CD4-positive, alpha-beta T cell treated with Interleukin-4 for 1 hour (primary cell): ENCODE measurements at places on chromosomes 11 and 22.
A peak's percentile ranks its signal among the peaks of the same experiment; 100 is the strongest.

DNA sequence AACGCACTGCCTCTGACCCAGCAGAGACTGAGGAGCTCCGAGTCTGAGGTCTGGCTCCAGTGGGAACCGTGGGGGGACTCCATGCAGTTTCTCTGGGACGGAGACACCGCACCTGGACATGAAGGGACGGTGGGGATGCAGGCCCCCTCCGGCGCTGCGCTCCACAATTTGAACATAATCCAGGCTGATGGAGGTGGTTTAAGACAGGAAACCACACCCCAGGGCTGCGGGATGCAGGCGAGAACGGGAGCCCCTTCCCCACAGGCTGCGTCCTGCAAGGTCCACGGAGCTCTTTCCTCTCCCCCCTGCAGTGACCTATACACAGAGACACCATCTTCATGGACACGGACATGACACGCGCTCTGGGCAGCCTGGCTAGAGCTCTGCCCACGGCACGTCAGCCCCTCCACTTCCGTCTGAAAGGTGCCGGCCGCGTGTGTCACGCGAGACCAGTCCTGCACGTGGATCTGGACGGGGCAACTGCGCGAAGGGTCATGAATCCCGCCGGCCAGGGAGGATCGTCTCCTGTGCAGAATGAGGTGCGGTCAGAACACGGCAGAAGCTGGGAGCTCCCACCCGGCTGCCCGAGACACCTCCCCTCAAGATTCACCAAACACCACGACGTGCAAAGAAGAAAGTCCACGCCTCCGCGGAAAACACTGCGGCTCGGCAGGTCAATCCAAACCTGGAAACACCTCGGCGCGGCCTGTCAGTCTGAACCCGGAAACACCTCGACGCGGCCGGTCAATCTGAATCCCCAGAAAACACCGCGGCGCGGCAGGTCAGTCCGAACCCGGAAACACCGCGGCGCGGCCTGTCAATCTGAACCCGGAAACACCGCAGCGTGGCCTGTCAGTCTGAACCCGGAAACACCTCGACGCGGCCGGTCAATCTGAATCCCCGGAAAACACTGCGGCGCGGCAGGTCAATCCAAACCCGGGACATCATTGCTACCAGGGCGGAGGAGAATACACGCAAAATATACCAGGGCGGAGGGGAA is 212.4 kb downstream of the BRD1 start:
- DNase-seq: no peak

GRCh38 chr11:67665541-67666302 is 8.7 kb downstream of the ALDH3B2 start:
- DNase-seq: no peak

DNA sequence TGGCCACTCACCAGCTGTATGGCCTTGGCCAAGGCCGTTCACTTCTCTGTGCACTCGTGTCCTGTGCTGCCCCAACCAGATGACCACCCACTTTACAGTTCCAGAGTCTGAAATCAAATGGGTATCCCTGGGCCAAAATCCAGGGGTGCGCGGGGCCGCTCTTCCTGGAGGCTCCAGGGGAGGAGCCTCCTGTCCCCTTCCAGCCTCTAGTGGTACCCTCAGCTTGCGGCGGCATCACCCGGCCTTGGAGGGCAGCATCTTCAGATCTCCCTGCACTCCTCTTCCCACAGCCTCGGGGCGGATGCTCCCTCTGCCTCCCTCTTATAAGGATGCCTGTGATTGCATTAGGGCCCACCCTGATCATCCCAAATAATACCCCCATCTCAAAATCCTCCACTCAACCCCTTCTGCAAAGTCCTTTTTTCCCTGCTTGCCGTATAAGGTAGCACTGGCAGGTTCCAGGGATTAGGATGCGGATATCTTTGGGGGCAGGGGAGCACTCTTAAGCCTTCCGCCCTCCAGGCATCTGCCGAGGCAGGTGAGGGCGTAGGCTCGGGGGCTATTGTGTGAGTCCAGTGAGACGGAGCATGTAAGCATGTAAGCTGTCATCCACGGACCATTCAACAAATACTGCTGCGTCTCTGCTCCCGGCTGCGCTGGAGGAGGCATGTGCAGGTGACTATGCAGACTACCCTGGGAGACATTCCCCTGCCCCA is 24.4 kb upstream of the SHISAL1 start:
- DNase-seq: no peak

DNA sequence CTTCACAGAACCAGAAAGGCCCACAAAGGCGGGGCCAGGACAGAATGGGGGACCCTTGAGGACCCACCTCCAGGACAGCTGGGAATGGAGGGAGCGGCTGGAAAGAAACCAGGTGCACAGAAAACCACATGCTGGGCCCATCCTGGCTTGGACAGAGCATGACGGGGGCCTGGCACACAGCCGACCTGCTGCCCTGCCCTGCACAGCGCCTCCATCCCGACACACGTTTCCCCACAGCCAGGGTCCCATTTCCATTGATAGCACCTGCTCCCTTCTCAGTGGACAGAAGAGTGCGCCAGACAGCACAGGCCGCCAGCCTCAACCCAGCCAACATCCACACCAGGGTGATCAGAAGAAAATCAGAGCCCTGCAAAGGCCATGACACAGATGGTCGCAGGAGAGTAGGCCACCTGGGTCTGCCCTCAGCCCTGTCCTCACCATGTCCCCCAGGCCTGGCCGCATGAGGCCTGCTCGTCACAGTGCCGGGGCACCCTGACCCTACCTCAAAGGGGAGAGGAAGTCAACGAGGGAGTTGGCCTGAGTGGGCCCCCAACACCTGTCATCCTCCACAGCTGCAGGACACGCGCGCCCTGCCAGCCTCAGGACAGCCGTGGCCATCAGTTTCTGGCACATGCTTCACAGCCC is 28.1 kb downstream of the BRD1 start:
- DNase-seq: no peak

DNA sequence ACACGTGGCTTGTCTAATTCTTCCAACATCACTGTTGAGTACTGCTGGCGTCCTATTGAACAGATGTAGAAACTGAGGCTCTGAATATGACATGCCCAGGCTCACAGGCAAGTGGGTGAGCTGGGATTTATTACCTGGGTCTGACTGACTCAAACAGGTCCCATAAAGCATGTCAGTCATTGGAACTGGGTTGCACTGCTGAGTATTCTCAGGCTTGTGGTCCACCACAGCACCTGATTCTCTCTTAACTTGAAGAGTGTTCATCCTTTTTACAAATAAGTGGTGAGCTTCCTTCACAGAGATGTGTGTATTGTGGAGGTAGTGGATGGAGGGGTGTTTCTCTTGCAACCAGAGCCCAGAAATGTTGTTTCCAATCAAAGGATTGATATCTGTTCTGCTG is 44.5 kb downstream of the SC5D start:
- DNase-seq: no peak

DNA sequence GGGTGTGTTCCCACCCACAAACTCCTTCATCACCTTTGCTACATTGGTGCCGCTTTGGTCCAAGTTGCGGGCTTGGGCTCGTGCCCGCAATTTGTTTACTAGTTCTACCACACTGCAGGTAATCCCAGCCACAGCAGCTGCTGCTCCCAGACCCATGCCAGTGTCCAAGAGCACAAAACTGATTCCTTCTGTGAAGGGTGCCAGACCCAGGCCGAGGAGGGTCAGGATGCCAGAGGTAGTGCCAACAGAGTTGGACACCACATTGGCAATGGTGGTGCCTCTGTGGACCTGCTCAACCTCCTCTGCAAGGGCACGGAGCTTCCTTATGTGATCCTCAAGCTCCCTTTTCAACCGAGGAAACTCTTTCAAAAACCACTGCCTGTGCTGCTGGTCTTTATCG is 11.5 kb downstream of the APOL2 start:
- no peak for DNase-seq

DNA sequence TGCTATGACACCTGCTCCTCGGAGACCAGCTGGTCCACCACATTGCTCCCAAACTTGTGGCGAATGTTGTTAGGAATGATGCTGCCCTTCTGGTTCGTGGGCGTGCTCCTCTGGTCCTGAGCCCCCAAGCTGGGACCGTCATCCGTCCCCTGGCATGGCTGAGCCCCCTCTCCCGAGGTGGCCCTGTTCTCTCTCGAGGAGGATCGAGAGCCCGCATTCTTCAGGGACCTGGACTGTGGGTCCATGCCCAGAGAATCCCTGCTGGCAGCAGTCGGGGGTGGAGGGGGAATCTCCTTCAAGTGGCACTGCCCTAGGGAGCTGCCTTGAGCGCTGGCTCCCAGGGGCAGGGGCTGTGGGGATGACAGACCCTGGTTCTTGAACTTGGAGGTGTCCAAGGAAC is 17.4 kb downstream of the TST start:
- DNase-seq: no peak

- no peak for DNase-seq
Observed at GRCh38 chr11:127458561-127458960, 458.0 kb upstream of the KIRREL3 start.

- DNase-seq: no peak
Observed at GRCh38 chr11:34263441-34264091, 94.2 kb downstream of the ABTB2 start.

GRCh38 chr11:129610125-129610524 is 205.5 kb upstream of the TMEM45B start:
- no peak for DNase-seq

DNA sequence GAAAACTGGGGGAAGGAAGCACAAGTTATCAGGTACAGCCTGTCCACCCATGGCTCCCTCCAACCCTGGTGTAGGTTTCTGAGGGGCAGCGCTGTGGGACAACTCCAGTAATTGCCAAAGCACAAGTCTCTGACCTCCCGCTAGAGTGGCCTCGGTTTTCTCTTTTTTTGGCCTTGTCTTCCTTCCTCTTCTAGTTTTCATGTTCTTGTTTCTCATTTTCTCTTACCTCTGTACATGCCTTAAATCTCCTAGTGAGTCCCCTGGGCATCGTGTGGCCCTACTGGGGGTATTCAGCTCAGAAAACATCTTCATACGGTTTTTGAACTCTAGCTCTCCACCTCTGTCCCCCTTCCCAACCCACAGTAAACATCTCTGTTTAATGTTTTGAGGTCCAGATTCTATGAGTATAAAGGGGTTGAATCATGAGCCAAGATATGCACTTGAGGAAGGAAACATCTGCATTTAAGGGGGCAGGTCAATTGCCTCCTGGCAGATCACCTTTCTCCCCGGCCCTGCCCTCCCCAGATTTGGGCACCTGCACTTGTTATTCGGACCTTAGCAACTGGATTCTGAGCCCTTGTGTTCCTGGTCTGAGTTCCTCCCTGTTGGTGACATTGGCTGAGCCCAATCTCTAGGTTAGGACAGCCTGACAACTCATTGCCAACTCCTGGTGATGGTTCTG is 8.4 kb upstream of the LMO2 start:
- DNase-seq: no peak

GRCh38 chr22:48934446-48934845 is 893.2 kb downstream of the BRD1 start:
- no peak for DNase-seq

GRCh38 chr11:6617315-6617781 is 1.9 kb downstream of the TPP1 start:
- DNase-seq: peak; percentile 41

DNA sequence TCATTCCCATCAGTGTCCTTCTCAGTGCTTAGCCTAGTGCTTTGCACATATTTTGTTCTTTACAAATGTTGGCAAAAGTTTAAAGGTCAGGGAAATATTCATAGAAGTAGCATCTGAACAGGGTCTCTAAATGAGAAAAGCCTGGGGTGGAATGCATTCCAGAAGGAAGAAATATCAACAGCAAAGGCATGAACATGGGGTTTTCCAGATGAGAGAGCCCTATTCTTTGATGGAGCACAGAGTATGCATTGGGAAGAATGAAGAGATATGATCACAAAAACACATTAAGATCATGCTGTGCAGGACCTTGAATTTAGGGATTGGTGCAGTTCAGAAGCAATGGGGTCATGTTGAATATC is 140.2 kb downstream of the SNX19 start:
- DNase-seq: no peak

DNA sequence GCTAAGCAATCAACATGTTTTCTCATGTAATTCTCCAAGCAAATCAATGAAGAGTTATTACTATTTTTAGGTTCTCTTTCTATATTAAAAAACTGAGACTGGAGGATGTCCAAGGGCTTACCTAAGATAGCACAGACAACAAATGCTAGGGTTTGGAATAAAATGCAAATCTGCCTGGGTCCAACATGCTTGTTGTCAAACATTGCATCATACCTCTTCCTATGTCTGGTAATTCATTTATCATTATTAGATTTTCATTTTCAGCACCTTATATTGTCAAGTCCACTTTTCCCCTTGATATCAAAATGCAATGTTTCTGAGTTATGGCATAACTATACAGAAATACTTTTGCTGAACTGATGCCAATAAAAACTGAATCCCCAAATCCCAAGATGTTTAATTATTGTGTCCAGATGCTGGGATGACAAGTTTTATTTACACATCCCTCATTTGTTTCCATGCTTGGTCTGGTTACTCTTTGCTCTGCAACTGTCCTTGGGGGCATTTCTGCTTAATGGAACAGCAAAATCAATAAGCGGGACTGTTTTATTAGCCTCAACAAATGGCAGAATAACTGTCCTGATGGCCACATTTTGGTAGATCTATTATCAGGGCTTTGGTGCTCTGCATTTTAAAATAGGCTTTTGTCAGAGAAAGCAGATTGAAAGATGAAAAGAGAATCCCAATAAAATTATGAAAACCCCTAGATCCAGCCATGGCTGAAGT is 86.0 kb downstream of the C11orf87 start:
- DNase-seq: no peak

DNA sequence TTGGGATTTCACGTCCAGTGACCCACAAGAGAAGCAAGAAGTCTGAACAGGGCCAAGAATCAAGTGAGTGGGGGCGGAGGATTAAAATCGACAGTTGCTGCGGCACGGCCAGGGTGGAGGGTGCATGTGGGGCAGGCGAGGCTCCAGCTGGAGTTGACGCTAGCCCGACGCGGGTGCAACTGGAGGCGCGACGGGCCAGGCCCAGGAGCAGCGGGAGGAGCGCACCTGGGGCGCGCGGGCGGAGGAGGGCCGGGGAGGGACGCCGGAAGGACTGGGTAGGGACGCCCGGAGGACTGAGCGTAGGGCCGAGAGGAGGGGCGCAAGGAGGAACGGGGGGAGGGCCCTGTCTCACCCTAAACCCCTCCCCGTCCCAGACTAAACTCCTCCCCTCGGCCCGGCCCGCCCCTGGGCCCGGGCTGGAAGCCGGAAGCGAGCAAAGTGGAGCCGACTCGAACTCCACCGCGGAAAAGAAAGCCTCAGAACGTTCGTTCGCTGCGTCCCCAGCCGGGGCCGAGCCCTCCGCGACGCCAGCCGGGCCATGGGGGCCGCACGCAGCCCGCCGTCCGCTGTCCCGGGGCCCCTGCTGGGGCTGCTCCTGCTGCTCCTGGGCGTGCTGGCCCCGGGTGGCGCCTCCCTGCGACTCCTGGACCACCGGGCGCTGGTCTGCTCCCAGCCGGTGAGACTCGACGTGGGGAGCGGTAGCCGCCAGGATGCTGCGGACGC is at the start of gene IL17RA:
TSS of gene IL17RA (plus strand) at position 447 of the 723 bp plus-strand sequence. CDS start at position 539, 92 bp downstream.
- DNase-seq: peak; percentile 95

DNA sequence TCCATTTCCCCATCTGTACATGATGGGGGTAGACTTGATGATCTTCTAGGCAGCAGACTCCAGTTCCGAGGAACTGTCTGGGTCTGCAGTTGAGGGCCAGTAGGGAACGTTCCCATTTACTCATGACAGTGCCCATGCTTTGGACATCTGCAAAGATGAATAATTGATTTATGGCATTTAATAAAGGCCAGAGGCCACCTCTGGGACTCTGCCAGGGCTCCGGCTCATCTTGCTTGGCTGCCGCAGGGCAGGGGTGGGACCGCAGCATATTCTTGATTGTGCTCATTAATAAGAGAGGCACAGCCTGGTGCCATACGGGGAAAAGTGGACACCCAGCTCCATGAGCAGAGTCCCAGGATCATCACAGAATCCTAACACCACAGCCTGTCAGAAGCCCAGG is 28.1 kb upstream of the KLHL35 start:
- DNase-seq: no peak

GRCh38 chr11:8934742-8935488 is 2.2 kb upstream of the C11orf16 start:
- no peak for DNase-seq

GRCh38 chr11:105312266-105312665 is 172.7 kb upstream of the CARD18 start:
- no peak for DNase-seq
